ENCODE measurements at places on chromosomes 3 and 15.

- no peak for DNase-seq
These were observed 23.9 kb upstream of the SLC12A8 start for GRCh38 chr3:125236331-125236903.

DNA sequence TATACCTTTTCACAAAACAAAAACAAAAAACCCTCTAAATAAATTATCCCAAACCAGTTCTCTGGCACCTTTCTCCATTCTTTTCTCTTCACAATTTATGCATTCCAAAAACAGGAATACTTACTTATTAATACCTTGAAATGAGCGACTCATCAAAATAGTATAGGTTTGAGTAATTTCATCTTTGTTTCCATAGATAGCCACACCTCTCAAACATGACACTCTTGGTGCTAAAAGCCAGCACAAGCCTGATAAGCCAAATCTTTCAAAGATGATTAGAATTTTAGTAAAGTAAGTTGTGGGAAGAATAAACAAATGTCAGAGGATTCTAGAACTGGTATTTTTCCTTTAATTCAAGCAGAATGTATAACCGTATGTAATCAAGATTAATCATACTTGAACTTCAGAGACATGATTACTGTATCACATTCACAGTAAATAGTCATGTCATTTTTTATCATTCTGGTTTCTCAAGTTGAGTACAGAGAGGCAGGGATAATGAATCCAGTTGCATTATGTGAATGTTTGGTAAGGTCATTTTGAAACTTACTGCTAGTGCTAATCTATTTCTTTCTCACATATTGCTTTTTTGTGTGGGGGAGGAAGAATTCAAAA lies 12.1 kb upstream of the WDR5B start:
- no peak for DNase-seq

DNA sequence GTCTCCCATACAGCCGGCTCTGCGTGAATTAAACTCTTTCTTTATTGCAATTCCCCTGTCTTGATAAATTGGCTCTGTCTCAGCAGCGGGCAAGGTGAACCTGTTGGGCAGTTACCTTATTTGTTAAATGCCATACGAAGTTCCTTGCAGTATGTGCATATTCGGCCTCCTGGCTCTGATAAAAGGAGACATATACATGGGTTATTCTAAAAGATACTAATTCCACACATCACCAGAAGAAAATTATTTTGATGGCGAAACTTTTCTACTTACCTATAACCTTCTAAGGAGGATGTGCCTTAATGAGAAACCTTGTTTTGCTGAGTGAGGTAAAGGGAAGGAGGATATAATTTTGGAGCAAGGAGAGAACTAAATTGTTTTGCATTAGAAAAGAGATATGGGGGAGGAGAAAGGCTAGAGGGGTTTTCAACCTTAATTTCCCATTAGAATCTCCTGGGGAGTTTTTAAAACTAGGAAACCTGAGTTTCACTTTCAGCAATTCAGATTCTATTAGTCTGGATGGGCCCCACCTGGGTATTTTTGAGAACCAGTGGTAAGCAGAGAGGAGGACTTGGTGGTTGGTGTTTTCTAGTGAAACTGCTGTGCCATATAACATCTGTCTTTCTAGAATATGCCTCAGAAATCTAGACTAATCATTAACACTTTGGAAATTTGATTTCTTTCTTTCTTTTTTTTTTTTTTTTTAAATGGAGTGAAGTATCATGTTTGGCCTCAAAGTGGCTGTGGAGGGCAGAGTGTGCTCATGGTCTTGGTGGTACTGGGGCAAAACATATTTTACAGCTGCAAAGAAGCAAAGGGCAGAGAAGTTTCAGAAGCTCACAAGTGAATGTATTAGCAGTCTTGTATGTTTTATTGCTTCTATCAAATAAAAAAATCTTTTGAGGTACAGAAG lies 23.0 kb downstream of the NANOGP8 start:
- DNase-seq, result no peak

GRCh38 chr3:8713901-8714759 lies 19.5 kb upstream of the CAV3 start:
- DNase-seq, result no peak

DNA sequence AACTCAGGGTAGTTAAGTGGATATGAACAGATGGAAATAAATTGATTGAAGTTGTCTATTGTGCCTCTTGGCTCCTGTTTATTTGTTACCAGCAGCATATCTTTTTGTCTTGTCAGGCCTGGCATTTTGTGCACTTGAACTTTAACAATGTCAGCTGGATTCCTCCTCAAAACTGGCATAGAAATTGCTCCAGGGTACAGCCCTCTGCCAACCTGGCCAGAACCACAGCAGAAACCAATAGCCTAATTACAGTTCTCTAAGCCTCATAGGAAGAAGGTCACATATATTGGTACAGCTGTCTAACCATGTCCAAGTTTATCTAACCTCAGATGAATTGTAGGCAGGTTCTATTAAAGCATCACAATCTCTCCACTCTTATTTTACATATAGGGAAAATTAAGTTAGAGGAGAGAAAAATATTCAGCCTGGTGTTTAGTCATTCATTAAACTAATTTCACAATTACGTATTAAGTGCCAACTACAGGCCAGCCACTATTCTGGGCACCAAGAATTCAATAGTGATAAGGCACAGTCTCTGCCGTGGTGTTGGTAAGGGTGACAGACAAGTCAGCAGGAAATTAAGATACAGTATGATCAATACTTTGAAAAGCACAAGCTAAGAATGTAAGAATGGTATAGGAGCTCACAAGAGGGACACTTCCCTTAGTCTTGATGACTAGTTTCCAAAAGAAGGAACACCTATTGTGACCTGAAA lies 452.9 kb upstream of the NECTIN3 start:
- DNase-seq, result no peak

DNA sequence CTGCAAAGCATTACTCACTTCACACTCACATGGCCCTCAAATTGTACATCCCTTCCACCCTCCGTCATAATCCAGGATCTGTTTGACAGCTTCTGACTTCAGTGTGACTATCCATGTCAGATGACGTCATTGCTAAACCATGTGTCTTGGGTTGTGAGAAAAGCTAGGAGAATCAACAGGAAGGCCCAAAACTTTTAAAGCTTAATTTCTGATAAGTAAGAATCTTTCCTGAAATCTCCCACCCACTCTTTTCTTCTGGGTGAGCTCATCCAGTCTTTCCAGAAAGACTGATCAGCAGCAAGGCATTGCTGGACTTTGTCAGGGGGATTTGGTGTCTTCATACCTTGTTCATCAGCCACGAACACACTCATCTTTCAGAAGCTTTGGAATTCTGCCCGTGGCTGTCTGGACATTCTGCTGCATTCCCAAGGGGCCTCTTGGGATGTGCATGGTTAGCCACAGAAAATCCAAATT lies 11.5 kb upstream of the LMCD1 start:
- no peak for DNase-seq

DNA sequence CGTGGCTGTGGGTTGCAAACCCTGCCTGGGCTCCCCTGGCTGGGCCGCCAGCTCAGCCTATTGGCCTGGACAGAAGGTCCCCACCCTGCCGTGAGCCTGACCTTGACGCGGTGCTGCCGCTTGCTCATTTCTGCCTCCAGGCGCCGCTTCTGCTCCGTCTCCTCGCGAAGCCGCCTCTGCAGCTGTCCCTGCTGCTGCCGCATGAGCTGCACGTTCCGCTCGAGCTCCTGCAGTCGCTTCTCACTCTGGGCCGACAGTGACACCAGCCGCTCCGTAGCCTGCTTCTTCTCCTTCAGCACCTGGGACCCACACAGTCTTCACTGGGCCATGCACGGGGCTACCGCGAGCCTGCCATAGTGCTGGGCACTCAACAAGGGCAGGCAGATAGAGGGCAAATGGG lies 21.7 kb downstream of the KIF7 start:
- no peak for DNase-seq

GRCh38 chr3:33722626-33723370 lies 4.7 kb upstream of the CLASP2 start:
- no peak for DNase-seq

- DNase-seq, result no peak
These were observed 177.7 kb upstream of the NR2E3 start for GRCh38 chr15:71632576-71633195.

DNA sequence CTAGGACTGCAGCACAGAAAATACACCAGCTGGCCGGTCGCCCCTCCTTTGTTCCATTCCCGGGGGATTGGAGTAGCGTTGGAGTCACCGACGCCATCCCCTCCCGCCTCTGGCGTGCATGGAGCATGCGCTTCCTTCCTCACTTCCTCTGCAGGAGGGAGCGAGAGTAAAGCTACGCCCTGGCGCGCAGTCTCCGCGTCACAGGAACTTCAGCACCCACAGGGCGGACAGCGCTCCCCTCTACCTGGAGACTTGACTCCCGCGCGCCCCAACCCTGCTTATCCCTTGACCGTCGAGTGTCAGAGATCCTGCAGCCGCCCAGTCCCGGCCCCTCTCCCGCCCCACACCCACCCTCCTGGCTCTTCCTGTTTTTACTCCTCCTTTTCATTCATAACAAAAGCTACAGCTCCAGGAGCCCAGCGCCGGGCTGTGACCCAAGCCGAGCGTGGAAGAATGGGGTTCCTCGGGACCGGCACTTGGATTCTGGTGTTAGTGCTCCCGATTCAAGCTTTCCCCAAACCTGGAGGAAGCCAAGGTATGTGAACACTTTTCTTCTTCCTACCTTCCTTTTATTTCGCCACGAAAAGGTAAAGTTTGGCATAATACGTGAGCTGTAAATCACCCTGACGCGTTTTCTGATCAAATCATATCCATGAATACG lies at the start of gene SCG3:
TSS of gene SCG3 (plus strand) at position 201 of the 661 bp plus-strand sequence. CDS start at position 454, 253 bp downstream.
- peak; percentile 16 for DNase-seq

- no peak for DNase-seq
These were observed 543.6 kb downstream of the AGBL1 start for GRCh38 chr15:86623236-86623635.

GRCh38 chr3:8538913-8539312 lies 37.3 kb downstream of the LMCD1 start:
- no peak for DNase-seq

GRCh38 chr15:70563561-70564095 lies 199.7 kb downstream of the UACA start:
- no peak for DNase-seq

- DNase-seq, result no peak
These were observed 170.7 kb upstream of the FAM3D start for GRCh38 chr3:58837141-58837843.

- no peak for DNase-seq
These were observed 47.5 kb upstream of the RPS17 start for GRCh38 chr15:82587805-82588204.

- DNase-seq, result no peak
These were observed 276.5 kb downstream of the TBL1XR1 start for GRCh38 chr3:176920766-176921160.

DNA sequence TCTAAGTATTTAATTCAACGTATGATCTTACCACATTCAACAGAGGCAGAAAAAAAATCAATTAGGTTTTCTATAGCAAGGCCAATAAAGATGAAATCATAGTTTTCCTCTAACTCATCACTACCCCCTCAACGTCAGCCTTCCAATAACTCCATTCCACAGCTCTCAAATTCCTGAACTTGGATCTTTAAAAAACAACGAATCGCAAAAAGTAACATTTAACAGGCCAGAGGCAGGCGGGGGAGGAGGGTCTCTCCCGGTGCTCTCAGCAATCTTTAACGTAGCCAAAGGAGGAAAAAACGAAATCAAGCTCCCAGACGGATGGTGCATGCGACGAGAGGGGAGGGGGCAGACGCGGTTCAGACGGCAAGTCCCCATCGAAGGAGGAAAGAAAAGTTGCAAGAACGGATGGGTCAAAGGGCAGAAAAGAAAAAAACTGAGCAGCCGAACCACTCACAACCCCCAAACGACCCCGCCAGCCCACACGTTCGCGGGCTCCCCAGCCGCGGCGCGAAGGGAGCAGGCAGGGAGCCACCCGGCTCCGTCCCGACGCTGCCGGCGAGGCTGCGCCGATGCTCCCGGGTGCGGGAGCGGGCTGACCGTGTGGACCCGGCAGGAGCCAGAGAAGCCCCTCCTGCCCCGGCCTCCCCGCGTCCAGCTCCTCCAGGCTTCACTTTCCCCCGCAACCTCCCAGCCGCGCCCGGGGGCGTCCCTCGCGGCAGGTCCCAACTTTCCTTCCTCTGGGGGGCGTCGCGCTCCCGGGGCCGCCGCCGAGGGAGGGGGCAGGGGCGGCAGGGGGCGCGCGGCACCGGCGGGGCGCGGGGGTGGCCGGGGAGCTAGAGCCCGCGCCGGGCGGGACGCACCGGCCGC lies 703 bp downstream of the PEAK1 start:
- no peak for DNase-seq

DNA sequence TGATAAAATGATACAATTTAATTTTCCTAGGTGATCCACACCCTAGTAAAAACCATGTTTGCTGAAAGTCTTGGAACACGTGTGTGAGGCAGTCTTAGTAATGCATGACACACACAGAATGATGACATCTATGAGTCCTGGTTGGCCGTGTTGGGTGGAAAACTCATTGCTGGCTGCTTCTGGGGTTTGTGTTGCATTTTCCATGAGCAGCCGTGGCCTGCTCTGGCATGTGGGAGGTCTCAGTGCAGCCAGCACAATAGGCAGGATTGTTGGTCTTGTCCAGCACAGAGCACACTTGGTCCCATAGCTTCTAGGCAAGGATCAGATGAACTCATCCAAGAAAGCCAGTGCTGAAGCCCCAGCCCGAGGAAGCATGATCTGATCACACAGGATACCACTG lies 172.8 kb upstream of the UBE3A start:
- DNase-seq, result no peak

- DNase-seq, result no peak
These were observed 6.9 kb downstream of the GORASP1 start for GRCh38 chr3:39100500-39100886.

- DNase-seq, result no peak
These were observed 559 bp downstream of the SENP5 start for GRCh38 chr3:196868297-196868661.

Measured in stimulated activated CD8-positive, alpha-beta memory T cell treated with anti-CD3 and anti-CD28 coated beads, Interleukin-7, amount 100 ng/mL, for 1 hour (primary cell).